ENCODE measurements at places on chromosomes 13 and 19.
A peak's percentile ranks its signal among the peaks of the same experiment; 100 is the strongest.

DNA sequence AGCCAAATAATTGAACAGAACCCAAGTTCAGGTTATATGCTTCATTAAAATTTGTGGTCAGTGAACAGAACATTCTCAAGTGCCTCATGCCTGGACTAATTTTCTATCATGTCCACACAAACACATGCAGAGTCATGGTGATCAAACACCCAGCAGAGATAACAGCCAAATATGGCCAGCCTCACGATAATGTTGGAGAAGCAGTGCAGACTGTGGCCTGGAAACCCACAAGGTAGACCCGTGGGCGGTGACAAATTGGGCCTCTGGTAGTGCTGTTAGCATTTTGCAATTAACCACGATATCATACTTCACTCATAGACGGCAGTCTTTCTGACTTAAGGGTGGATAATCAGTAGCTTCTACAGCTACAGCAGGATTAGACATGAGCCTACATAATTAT is 35.0 kb upstream of the VWA8 start:
- no peak for DNase-seq

- DNase-seq = peak; percentile 73
Measured at GRCh38 chr19:41597600-41598041, 21.7 kb downstream of the CEACAM21 start.

DNA sequence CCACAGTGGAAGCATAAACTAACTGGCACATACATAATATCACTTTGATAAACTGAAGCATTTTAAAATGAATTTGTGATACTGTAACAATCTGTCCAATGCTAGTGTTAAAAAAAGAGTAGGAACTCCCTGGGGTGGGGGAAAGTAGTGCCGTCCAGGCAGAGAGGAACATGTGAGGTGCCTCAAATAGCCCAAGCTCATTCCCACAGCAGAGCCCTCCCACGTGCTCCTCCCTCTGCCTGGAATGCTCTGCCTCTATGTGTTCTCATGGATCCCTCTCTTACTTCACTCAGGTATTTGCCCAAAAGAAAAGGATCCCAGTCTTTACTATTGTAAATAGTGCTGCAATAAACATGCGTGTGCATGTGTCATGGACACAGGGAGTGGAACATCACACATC is 188.1 kb downstream of the NHLRC3 start:
- DNase-seq = no peak

GRCh38 chr19:32532233-32532632 is 48.8 kb upstream of the PDCD5 start:
- no peak for DNase-seq

DNA sequence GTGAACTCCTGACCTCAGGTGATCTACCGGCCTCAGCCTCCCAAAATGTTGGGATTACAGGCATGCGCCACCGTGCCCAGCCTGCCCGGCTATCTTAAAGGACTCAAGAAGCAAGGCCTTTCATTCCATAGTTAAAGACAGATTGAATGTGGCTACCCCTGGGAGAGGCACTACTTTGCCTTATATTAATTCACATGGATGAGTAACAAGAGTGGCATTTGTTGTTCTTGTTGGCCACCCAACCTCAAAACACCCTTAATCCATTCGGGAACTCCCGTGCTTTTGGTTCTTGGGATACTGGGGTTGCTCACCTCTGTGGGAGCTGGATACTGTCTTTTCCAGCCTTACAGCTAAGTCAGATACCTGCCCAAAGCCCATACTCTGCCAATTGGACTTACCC is 34.4 kb upstream of the ABCC4 start:
- no peak for DNase-seq

DNA sequence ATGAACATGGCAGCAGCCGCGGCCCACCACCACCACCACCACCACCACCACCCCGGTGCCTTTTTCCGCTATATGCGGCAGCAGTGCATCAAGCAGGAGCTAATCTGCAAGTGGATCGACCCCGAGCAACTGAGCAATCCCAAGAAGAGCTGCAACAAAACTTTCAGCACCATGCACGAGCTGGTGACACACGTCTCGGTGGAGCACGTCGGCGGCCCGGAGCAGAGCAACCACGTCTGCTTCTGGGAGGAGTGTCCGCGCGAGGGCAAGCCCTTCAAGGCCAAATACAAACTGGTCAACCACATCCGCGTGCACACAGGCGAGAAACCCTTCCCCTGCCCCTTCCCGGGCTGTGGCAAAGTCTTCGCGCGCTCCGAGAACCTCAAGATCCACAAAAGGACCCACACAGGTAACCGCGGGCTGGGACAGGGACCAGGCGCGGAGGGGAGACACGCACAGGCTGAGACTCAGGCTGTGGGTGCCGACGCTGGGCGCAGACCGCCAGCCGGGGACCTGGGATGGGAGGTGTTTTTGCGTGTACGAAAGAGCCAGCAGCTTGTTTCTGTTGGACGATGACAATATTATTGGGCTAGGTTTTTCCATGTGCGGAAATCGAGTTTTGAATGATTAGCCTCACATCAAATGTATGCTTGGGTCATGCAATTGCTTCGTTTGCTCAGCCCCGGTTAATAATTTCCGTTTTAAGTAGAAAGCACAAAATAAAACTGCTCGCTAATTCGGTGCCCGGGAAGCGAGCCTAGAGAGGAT is 1.3 kb downstream of the ZIC2 start:
- DNase-seq = peak; percentile 25

GRCh38 chr13:20518660-20519100 is 7.0 kb downstream of the CRYL1 start:
- DNase-seq = no peak

DNA sequence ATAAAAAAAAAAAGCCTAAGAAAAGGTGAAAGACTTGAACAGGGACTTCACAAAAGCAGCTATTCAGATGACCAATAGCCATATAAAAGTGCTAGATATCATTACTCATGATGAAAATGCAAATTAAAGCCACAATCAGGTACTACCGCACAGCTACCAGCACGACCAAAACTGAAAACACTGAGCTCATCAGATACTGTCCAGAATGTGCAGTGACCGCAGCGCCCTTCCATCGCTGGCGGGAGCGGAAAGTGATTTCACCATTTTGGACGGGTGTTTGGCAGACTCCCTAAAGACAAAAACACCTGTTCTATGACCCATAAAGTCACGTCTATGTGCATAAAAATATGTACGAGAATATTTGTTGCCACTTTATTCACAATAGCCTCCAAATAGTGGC is 60.7 kb downstream of the SLC6A16 start:
- DNase-seq = no peak

GRCh38 chr19:45455707-45456499 is 11.9 kb upstream of the FOSB start:
- peak; percentile 95 for DNase-seq

- peak; percentile 77 for DNase-seq
Measured at GRCh38 chr19:44748426-44749254, at the start of gene BCL3. BCL3 (plus strand) TSS chr19:44748708; CDS start chr19:44748791, 83 bp downstream.

DNA sequence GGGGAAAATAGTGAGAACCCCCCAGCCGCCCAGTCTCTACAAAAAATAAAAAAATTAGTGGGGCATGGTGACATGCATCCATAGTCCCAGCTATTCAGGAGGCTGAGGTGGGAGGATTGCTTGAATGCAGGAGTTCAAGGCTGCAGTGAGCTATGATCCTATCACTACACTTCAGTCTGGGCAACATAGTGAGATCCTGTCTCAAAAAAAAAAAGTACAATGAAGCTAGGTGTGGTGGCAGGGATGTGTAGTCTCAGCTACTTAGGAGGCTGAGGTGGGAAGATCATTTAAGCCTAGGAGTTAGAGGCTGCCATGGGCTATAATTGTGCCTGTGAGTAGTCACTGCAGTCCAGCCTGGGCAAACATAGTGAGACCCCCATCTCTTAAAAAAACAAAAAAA is 8.9 kb downstream of the PCCA start:
- no peak for DNase-seq

DNA sequence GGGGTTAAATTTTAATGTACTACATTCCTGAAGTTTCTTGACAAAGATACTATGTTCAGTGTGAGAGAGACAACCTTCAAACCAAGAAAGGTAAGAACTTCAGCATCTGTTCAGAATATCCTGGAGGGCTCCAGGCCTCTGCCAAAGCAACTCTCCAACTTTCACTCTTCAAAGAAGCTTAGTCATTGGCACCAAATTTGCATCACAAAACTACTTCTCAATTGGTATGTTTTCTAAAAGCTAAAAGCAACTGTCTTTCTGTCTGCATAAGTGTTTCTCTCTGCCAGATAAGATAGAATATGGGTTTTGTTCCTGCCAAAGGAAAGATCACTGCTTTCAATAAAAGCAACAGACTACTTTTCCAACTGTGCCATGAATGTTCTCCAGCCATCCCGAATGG is 187.4 kb downstream of the SUCLA2 start:
- no peak for DNase-seq

DNA sequence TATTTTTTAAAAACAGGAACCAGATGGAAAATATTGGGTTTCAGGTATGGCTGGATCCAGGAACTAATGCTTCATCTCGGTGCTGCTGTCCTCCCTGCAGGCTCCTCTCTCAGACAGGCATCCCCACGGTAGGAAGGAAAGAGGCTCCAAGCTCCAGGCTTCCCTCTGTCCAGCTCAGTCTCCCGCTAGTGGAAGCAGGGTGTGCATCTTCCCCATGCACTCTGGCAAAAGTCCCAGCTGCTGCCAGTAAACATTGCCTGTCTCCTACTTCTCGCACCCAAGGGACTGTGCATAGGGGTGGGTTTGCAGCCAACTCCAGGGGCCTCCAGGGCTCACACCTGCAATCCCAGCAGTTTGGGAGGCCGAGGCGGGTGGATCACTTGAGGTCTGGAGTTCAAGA is 29.2 kb downstream of the IL12RB1 start:
- DNase-seq = no peak

- no peak for DNase-seq
Measured at GRCh38 chr19:12745166-12745897, 6.3 kb upstream of the BEST2 start.

All from Caco-2 (cell line).